Gastroesophageal sphincter (tissue), 4 donors: ENCODE measurements at places on chromosomes 16 and 17. TPM values are rescaled to one million over a fixed set of nuclear protein-coding genes. Genes with fewer than 3 reads are reported as not detected.

Gene CCL7
- total RNA-seq = not detected

Gene OR1A2
- total RNA-seq = not detected

Gene EFCAB5
- 0.27 TPM for total RNA-seq

Gene TLCD2
- 4.8 TPM for total RNA-seq

DNA sequence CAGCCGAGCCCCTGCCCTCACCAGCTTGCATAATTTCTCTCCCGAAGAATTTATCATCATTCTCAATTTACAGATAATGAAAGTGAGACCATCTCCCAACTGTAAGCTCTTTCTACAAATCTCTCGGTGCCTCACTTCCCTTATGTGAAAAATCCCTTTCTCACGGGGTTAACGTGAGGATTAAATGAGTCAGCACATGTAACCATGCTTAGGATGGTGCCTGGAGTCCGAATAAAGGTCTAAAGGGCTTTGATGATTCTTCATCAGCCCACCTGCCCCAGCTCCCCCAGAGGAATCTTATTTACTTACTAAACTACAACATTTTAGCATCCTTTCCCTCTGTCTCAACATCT, 24.8 kb upstream of the PIK3R6 start:
- H3K4me3 ChIP-seq = no peak overlapping the region
- no peak overlapping the region for H3K27ac ChIP-seq
- peaks cover 12% of the 10 kb centered on the region for H3K4me1 ChIP-seq
- H3K27me3 ChIP-seq = peaks cover 15% of the 10 kb centered on the region
- ATAC-seq = no peak
- H3K36me3 ChIP-seq = no peaks in the 10 kb centered on the region

- no peak overlapping the region for H3K27ac ChIP-seq
- H3K4me1 ChIP-seq = peaks cover 8% of the 10 kb centered on the region
- peaks cover 59% of the 10 kb centered on the region for H3K36me3 ChIP-seq
Measured at GRCh38 chr16:84048270-84048669, 5.7 kb upstream of the SLC38A8 start.

GRCh38 chr16:318628-319027, 33.9 kb downstream of the AXIN1 start:
- H3K4me3 ChIP-seq = no peak overlapping the region
- H3K4me1 ChIP-seq = no peaks in the 10 kb centered on the region
- ATAC-seq = no peak

- no peaks in the 10 kb centered on the region for H3K4me1 ChIP-seq
- ATAC-seq = no peak
- no peak overlapping the region for H3K4me3 ChIP-seq
Measured at GRCh38 chr16:49622421-49623402, 233.2 kb downstream of the ZNF423 start.

DNA sequence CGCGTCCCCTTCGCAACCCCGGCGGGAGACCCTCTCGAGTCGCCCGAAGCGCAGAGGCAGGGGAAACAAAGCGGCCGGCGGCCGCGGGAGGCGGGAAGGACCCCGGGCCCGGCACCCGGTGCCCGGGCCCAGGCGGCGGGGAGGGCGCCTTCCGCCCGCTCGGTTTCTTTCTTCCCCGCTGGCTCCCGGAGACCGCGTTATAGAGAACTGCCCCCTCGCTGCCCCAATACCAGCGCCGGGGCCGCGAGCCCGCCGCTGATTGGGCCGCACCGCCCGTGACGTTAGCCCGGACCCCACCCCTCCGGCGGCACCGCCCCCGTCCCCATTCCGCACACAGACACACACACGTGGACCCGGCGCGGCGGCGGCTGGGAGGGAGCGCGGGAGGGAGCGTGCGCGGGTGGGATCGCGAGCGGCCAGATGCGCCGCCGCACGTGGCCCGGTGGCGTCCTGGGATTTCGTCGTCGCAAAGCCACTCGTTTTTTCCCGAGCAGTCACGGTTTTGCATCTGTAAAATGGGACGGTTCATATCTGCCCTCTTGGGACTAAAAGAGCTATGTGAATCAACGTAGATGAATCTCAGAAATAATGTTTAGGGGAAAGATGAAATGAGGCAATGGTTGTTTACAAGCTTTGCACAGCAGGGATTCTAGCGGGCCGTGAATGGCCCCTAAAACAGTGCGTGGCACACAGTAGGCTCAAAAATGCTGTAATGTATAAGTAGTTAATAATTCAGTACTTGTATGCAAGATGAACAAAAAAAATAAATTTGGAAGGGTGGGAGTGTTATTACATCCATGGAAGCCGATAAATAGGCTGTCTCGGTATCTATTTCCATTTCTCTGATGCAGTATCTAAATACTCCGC, at the start of gene EPOP:
Gene EPOP, minus strand, starts transcription at position 209 of the 867 bp plus-strand sequence. CDS start 462 bp downstream, outside the sequence.
- no peak within 1 kb of the TSS for H3K27ac ChIP-seq
- peak within 1 kb of the TSS; percentile 72 for H3K4me3 ChIP-seq
- H3K4me1 ChIP-seq = peaks cover 42% of the 10 kb centered on the region
- ATAC-seq = peak; percentile 92

GRCh38 chr17:1273492-1274244, 3.4 kb downstream of the BHLHA9 start:
- H3K4me3 ChIP-seq = no peak overlapping the region
- ATAC-seq = no peak
- no peaks in the 10 kb centered on the region for H3K36me3 ChIP-seq
- H3K27me3 ChIP-seq = peaks cover 66% of the 10 kb centered on the region

DNA sequence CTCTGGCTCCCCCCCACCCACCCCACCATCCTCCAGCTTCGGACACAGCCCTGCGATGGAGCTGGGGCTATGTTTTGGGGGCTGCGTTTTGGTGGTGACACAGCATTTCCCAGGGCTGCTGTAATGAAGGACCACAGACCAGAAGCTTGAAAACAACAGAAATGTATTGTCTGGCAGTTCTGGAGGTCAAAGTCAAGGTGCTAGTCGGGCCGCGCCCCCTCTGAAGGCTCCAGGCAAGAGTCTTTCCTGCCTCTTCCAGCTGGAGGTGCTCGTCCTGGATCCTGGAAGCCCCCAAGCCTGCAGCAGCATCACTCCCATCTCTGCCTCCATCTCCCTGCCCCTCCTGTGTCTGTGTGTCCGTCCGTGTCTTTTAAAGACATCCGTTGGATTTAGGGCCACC, 50.8 kb downstream of the TBC1D16 start:
- H3K4me3 ChIP-seq = no peak overlapping the region
- no peak overlapping the region for H3K27ac ChIP-seq
- no peak for ATAC-seq
- no peaks in the 10 kb centered on the region for H3K36me3 ChIP-seq
- H3K27me3 ChIP-seq = no peaks in the 10 kb centered on the region

DNA sequence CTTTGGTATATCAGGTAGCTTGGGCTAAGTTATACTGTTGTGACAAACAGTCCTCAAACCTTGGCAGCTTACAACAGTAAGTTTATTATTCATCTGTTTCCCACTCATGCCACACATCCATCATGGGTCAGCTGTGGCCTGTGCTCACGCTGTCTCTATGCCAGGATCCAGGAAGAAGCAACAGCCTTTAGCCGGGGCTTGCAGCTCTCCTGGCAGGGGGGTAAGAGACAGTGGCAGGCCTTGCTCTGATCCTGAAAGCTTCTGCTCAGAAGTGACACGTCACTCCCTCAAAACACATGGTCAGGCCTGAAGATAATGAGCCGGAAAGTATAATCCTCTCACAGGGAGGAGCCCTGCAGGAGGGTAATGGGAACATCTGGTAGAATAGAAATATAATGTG, 377.6 kb downstream of the CPPED1 start:
- H3K27ac ChIP-seq = no peak overlapping the region
- no peak for ATAC-seq
- no peaks in the 10 kb centered on the region for H3K36me3 ChIP-seq
- H3K27me3 ChIP-seq = no peaks in the 10 kb centered on the region

DNA sequence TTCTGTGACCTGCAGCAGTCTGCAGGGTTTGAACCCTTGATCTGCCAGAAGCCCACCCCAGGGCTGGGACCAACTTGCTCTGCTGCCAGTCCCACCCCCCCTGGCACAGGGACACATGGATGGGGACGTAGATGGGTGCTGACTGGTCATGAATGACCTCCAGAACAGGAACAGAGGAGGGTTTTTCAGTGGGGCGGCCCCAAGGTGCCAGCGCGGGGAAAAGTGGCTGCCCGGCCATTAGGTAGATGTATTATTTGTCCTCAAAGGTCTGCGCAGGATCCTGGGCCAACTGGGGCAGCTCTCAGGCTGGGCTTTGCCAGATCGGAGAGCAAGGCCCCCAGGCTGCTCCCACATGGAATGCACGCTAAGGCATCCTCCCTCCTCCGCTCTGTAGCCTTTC, 265.2 kb upstream of the TNRC6C start:
- no peak overlapping the region for H3K4me3 ChIP-seq
- no peaks in the 10 kb centered on the region for H3K36me3 ChIP-seq
- H3K4me1 ChIP-seq = peaks cover 45% of the 10 kb centered on the region
- no peak for ATAC-seq
- H3K27me3 ChIP-seq = peaks cover 5% of the 10 kb centered on the region

DNA sequence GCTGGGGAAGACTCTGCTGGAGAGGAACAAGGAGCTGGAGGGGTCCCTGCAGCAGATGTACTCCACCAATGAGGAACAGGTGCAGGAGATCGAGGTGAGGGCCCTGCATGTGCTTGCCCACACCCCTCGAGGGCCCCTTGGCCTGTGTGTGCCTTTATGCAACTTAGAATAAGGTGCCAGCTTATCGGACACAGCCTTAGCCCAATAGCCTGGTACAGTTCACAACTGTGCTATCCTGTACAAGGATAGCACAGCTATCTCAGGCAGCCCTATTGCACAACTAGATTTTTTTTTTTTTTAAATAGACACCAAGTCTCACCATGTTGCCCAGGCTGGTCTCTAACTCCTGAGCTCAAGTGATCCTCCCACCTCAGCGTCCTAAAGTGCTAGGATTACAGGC, 12.1 kb downstream of the CDR2L start:
- H3K27ac ChIP-seq = no peak overlapping the region
- no peak overlapping the region for H3K4me3 ChIP-seq
- no peak for ATAC-seq
- no peaks in the 10 kb centered on the region for H3K4me1 ChIP-seq
- peaks cover 56% of the 10 kb centered on the region for H3K36me3 ChIP-seq
- no peaks in the 10 kb centered on the region for H3K27me3 ChIP-seq

GRCh38 chr17:57507828-57508227, 237.3 kb downstream of the CCDC182 start:
- H3K36me3 ChIP-seq = no peaks in the 10 kb centered on the region
- no peak overlapping the region for H3K27ac ChIP-seq
- no peak for ATAC-seq
- H3K4me3 ChIP-seq = no peak overlapping the region

- peaks cover 12% of the 10 kb centered on the region for H3K4me1 ChIP-seq
- H3K4me3 ChIP-seq = no peak overlapping the region
- H3K27me3 ChIP-seq = peaks cover 68% of the 10 kb centered on the region
- ATAC-seq = no peak
- H3K36me3 ChIP-seq = no peaks in the 10 kb centered on the region
Measured at GRCh38 chr16:52548261-52549010, 1.5 kb upstream of the TOX3 start.

- H3K27me3 ChIP-seq = peaks cover 5% of the 10 kb centered on the region
- no peak within 1 kb of the TSS for H3K27ac ChIP-seq
- H3K36me3 ChIP-seq = peaks cover 20% of the 10 kb centered on the region
- peak; percentile 98 for ATAC-seq
- peak within 1 kb of the TSS; percentile 94 for H3K4me3 ChIP-seq
Measured at GRCh38 chr16:70800781-70801480, at the start of gene VAC14. Gene VAC14, minus strand, starts transcription at chr16:70801158. Its CDS starts 258 bp downstream, at chr16:70800900.

GRCh38 chr16:87534030-87534653, 41.3 kb upstream of the ZCCHC14 start:
- H3K36me3 ChIP-seq = no peaks in the 10 kb centered on the region
- no peak overlapping the region for H3K27ac ChIP-seq
- no peaks in the 10 kb centered on the region for H3K4me1 ChIP-seq
- ATAC-seq = no peak
- H3K27me3 ChIP-seq = peaks cover 22% of the 10 kb centered on the region
- H3K4me3 ChIP-seq = no peak overlapping the region

GRCh38 chr16:72475688-72476087, 303.7 kb upstream of the PMFBP1 start:
- no peaks in the 10 kb centered on the region for H3K36me3 ChIP-seq
- no peaks in the 10 kb centered on the region for H3K4me1 ChIP-seq
- ATAC-seq = no peak
- no peaks in the 10 kb centered on the region for H3K27me3 ChIP-seq

DNA sequence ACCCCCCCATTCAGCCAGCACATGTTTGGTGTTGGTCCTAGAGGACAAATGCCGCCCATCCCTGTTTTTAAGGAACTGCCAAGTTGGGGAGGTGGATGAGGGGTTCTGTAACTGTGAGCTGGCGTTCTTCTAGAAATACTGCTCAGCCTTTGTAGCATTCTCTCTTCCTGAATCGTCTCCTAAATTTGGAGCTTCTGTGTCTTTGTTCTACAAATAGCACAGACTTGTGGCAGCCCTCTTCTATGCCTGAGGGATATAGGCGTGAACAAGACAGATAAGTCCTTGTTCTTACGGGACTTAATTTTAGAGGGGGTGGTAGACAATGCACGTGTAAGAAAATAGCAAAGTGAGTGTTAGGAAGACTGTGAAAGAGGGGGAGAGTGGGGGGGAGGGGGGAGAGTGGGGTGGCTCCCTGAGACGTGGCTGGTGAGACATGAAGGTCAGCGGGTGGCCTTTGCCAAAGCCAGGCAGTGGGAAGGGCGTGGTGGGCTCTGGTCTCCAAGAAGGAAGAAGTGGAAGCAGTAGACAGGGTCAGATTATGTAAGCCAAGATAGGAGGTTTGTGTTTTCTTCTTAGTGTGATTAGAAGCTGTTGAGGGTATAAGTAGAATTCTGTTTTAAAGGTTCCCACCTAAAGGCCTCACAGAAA, 9.9 kb downstream of the MFSD11 start:
- H3K36me3 ChIP-seq = peaks cover 7% of the 10 kb centered on the region
- H3K4me3 ChIP-seq = no peak overlapping the region
- no peaks in the 10 kb centered on the region for H3K27me3 ChIP-seq
- no peak overlapping the region for H3K27ac ChIP-seq
- ATAC-seq = no peak

DNA sequence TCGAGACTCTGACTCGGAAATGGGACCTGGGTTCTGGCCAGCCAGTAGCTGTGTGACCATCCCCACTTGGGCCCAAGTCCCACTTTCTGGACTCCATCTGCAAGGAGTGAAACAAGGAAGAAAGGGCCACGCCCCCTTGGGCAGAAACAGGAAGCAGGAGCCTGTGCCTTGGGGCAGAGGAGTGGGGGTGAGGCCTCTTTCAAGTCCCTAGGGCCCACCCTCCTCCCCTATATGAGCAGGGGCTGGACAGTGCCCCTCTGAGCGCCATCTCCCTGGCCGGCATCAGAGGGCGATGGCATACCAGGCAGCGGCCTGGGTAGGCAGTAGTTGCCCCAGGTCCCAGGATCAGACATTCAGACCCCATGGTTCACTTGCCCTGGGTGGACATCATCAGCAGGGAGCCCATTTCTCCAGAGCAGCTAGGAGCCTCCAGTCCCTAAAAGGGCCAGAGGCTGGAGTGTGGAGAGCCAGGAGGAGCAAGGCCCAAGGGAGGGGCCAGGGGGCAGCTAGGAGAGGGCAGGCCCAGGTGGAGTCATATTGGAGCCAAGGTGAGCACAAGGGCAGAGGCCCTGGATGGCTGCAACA, 7.1 kb downstream of the BCAR1 start:
- H3K27me3 ChIP-seq = no peaks in the 10 kb centered on the region
- peaks cover 24% of the 10 kb centered on the region for H3K36me3 ChIP-seq
- peak overlapping the region; percentile 92 for H3K27ac ChIP-seq
- peaks cover 90% of the 10 kb centered on the region for H3K4me1 ChIP-seq
- no peak for ATAC-seq
- no peak overlapping the region for H3K4me3 ChIP-seq

- H3K4me3 ChIP-seq = no peak overlapping the region
- no peak for ATAC-seq
- no peaks in the 10 kb centered on the region for H3K36me3 ChIP-seq
- no peaks in the 10 kb centered on the region for H3K4me1 ChIP-seq
Measured at GRCh38 chr16:12781777-12782176, 21.9 kb downstream of the CPPED1 start.

- H3K27ac ChIP-seq = no peak overlapping the region
- ATAC-seq = peak; percentile 90
- peaks cover under 1% of the 10 kb centered on the region for H3K36me3 ChIP-seq
Measured at GRCh38 chr17:43760254-43760852, 1.8 kb upstream of the SOST start.
